ENCODE measurements at places on chromosomes 11 and 22.
A peak's percentile ranks its signal among the peaks of the same experiment; 100 is the strongest.

DNA sequence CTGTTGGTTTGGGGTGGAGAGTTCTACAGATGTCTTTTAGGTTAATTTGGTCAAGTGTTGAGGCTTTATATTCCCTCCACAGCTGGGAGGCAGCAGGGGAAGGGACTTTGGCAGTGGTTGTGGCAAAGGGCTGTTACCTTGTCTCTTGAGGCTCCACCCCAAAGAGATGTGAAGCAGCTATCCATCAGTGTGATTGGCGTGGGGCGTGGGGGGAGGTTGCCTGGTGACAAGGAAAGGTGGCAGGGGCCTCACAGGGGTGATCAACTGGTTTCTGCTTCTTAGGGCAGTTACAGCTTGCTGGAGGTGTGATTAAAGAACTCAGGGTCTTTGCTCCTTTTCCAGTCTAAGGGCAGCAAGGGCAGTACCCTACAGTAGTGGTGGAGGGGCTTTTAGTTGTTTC, 59.3 kb downstream of the FANCF start:
- DNase-seq, result no peak

- DNase-seq, result no peak
Observed at GRCh38 chr11:76459299-76459698, 14.5 kb downstream of the EMSY start.

DNA sequence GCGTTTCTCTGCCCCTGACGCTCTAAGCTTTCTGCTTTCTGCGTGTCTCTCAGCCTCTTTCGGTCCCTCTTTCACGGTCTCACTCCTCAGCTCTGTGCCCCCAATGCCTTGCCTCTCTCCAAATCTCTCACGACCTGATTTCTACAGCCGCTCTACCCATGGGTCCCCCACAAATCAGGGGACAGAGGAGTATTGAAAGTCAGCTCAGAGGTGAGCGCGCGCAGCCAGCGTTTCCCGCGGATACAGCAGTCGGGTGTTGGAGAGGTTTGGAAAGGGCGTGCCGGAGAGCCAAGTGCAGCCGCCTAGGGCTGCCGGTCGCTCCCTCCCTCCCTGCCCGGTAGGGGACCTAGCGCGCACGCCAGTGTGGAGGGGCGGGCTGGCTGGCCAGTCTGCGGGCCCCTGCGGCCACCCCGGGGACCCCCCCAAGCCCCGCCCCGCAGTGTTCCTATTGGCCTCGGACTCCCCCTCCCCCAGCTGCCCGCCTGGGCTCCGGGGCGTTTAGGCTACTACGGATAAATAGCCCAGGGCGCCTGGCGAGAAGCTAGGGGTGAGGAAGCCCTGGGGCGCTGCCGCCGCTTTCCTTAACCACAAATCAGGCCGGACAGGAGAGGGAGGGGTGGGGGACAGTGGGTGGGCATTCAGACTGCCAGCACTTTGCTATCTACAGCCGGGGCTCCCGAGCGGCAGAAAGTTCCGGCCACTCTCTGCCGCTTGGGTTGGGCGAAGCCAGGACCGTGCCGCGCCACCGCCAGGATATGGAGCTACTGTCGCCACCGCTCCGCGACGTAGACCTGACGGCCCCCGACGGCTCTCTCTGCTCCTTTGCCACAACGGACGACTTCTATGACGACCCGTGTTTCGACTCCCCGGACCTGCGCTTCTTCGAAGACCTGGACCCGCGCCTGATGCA, at the start of gene MYOD1:
Gene MYOD1, plus strand, starts transcription at position 544 of the 910 bp plus-strand sequence. Its CDS starts 212 bp downstream, at position 756.
- DNase-seq, result no peak

- no peak for DNase-seq
Observed at GRCh38 chr22:38219632-38220031, 17.8 kb downstream of the MAFF start.

- no peak for DNase-seq
Observed at GRCh38 chr11:798093-798713, at the start of gene SLC25A22. Gene SLC25A22 (minus strand): TSS chr11:798281. CDS start chr11:795006, 3,275 bp downstream.

GRCh38 chr22:29710922-29711593, 8.7 kb upstream of the CABP7 start:
- DNase-seq, result no peak

- no peak for DNase-seq
Observed at GRCh38 chr22:17896586-17896985, 122.3 kb upstream of the BID start.

DNA sequence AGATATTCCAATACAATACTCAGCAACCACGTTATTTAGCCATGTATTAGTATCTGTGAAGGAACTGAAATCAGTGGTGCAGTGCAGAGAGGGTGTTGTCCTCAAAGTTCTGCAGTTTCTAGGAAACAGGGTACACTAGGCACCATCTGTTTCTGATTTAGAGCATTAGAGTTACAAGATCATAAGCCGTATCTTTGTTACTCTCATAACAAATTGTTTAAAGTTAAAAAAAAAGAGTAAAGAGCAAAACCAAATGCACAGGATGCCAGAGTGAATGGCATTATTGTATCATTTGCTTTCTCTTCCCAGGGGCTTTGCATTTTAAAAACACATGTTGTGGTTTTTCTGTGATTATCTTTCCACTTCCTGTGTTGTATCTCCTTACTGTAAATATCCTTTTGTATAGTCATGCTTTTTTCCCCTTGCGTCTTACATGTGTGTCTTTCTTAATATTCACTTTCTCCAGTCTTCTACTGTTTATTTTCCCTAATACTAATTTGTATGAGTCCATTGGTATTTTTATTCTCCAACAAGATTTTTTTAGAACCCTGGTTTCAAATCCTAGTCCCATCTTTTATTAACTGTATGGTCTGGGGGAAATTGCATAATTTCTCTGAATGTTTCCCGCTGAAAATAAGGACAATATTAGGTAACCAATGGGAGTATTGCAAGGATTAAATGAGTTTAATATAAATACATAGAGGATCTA, 15.2 kb upstream of the NUP160 start:
- peak; percentile 92 for DNase-seq
